PC-9 (cell line): ENCODE measurements at places on chromosomes 1 and 21. TPM values are rescaled to one million over a fixed set of nuclear protein-coding genes. Genes with fewer than 3 reads are reported as not detected.
A peak's percentile ranks its signal among the peaks of the same experiment; 100 is the strongest.

DNA sequence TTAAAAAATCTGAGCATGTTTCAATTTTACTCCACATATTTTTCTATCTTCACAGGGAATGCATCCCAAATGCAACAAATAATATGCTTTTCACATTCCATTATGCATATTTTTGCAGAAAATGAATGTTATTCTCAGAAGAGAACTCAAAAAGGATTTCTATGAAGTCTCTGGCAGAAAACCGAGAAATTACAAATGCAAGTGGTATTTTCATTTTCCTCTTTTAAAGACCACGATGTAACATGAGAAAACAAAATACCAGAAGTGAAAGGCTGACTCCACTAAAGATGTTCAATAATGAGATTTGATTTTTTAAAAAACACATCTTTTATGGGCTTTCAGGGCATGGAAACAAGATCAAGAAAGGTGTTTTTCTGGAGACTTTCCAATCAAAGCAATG lies 5.0 kb upstream of the PDC start:
- no peak for DNase-seq

- no peak for DNase-seq
These were observed 187.1 kb downstream of the CDC42BPA start for GRCh38 chr1:227131193-227131592.

DNA sequence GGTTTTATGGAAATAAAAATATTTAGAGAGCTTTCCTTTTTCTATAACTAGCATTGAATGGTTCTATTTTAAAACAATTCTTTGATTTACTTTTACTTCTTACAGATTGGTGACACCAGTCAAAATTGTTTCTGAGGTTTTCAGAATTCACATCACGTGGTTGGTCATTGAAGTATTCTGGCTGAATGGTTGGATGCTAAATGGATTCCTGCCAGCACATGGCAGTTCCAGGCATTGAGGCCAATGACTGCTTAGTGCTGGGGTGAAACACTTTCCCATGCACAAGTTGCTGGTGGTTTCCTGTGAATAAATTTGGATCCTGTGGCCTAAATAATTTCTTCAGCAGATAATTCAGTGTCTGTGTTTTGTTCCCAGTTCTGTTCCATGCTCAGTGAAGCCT lies 20.6 kb downstream of the NCAM2 start:
- DNase-seq, result no peak

DNA sequence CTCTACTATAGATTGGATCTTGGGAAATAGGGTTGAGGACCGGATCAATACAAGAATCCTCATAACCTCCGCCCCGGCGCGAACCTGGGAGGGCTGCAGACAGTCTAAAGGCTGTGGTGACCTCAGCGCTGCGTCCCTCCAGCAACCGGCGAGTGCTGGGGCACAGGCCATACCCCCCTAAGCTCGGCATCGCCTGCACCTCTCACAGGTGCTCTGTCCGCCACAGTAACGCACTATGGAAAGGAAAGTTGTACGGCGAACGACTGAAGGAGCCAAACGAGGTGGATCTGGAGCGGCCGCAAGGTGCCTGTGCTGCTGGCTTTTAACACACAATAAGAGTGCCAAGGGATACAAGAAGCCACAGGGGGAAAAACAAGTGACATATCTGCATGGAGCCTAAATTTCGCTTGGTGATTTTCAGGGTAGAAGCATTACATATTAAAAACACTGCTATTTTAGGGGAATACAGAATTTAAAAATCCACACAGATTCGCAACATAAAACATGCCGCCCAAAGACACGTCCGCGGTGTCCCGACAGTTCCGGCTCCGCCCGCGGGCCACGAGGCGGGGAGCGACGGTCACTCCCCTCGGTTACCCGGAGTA lies 1.4 kb upstream of the RBM15 start:
- peak; percentile 46 for DNase-seq

GRCh38 chr1:27862671-27863537 lies 9.4 kb upstream of the THEMIS2 start:
- peak; percentile 92 for DNase-seq

GRCh38 chr1:167289075-167289442 lies 68.4 kb downstream of the POU2F1 start:
- no peak for DNase-seq

DNA sequence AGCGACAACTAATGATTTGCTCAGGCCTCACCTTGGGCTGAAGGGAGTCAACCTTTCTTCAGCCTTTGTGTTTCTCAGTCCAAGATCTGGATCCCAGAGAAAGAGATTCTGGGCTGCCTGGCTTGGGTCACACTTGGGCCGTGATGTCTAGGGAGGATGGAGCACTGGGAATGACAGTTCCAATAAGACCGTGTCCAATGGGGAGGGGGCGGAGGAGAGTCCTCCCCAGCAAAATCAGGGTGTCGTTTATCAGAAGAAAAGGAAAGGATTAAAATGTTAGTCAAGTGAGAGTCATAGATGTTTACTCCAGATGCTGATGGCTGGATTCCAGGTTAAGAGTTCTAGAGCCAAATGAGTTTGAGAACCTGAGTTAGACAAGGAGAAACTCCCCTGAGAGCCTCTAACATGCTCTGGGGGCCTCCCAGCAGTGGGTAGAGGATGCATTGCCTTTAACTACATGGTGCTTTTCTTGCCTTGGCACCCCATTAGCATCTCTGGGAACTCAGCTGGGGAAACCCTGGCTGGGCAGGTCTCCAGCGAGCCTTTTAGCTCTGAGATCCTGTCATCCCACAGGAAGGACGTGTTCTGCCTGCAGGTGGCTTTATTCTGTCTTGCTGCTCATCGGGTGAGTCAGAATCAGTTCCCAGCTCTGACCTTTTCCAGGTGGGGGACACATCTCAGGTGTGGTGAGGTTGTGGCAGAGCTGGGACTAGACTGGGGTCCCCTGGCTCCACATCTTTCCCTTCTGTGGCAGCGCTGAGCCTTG lies 22.2 kb downstream of the NIPAL3 start:
- no peak for DNase-seq

GRCh38 chr1:55716610-55717009 lies 501.4 kb upstream of the USP24 start:
- no peak for DNase-seq

Gene INKA2
- total RNA-seq, result 0.53 and 1.4 TPM in 2 replicates

Gene FCGR3A
- total RNA-seq, result not detected in 2 replicates

Gene GPR153
- 7.9 and 8.0 TPM in 2 replicates for total RNA-seq

Gene SVBP
- 32.3 and 32.6 TPM in 2 replicates for total RNA-seq

Gene ANKRD35
- total RNA-seq, result 0.78 and 1.2 TPM in 2 replicates

Gene TCHH
- total RNA-seq, result 0.04 TPM in 1 of 2 replicates, not detected in the other
